ENCODE measurements at places on chromosomes 6 and 20.

DNA sequence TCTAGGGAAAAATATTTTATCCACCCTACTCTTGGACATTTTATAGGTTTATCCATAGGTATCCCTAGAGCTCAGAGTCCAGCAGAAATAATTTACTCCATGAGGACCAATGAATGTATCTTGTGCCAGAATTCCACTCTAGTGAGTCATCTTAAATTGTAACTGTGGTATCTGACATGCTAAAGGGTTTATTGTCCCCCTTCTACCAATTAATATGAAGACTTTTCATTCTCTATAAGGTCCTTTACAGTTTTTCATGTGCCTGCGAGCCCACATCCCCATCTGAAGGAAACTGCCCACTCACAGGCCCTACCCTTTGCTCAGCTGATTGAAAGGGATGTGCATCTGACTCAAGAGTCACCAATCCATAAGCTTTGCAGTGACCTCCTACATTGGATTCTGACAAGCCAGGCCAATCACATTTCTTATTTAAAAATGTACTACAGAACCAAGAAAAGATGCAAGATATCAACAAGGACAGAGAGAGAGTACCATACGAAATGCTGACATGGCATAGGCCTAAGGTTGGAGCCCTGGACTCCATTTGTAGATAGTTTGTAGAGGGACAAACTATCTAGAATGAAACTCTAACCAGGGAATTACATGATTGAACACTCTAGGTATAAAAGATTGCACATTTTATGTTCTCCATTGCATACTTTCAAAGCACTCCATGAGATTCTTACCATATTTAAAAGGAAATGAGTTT lies 93.4 kb upstream of the DEFB112 start:
- no peak for DNase-seq

- no peak for DNase-seq
Observed at GRCh38 chr6:82015526-82015925, 232.0 kb downstream of the IBTK start.

- DNase-seq: no peak
Observed at GRCh38 chr6:27422651-27423332, 34.2 kb downstream of the ZNF391 start.

GRCh38 chr20:61855286-61855685 lies 210.4 kb downstream of the TAF4 start:
- DNase-seq: no peak

DNA sequence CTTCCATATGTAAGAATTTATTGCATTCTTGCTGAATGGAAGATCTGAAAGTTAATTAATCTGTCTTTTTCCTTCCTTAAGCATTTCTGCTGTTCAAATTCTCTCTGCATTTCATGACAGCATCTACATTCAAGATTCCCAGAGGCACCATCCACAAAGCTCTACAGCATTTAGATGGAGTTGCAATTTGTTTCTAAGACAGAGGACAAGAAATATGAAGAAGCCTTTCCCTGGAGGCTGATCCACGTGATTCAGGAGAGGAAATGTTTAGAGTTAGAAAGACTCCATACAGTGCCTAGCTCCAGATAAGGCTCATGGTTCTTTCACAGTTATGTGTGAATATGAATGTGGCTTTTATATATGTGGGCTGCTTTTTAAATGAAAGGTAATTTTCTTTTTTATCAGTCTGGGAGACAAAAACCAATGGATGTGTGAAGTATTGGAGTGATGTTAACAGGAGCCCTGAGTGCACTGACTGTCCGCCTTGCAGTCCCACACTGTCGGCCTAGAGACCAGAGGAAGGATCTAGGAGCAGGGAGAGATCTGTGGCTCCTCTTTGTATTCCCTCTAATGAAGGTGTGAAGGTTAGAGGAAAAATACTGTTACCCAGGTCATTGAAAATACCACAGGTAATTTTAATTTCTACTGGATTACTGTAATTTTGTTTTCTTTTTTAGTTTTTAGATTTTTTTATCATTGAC lies 686.6 kb upstream of the GJE1 start:
- DNase-seq: no peak
